ENCODE measurements at places on chromosomes 6 and 20.

DNA sequence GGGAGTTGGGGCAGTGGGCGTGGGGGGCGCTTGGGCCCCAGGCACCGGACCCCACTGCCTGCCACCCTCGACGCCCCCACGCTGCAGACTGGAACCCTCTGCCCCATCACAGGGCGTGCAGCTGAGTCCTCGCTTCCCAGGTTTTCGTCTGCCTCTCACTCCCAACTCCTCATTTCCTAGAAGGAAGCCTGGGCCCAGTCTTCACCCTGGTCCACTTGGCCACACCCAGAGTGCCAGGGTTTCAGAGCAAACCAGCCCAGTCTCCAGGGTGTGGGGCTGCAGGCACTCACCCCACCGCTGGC, 30.3 kb downstream of the FRMD1 start:
- no peak for DNase-seq

- DNase-seq, result no peak
These were observed 216.9 kb downstream of the EYA2 start for GRCh38 chr20:47111576-47111975.

- DNase-seq, result no peak
These were observed 4.8 kb upstream of the MRPS10 start for GRCh38 chr6:42222448-42222847.

DNA sequence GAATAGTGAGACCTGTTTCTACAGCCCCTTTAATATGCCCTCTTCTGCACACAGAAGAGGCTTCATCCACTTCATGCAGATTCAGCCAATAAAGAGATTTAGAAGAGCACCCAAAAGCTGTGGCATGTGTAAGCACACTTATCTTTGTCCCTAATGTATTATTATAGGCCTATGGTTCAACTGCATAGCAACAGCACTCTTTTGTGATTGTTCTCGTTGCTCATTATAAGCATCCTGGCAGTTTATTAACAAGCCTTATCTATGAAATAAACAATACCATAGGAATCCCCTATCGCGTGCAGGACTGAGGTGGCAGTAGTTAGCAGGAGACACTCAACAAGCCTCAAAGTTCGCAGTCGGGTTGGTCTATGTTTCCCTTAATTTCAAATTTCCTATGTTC, 138.5 kb upstream of the BEND6 start:
- no peak for DNase-seq

DNA sequence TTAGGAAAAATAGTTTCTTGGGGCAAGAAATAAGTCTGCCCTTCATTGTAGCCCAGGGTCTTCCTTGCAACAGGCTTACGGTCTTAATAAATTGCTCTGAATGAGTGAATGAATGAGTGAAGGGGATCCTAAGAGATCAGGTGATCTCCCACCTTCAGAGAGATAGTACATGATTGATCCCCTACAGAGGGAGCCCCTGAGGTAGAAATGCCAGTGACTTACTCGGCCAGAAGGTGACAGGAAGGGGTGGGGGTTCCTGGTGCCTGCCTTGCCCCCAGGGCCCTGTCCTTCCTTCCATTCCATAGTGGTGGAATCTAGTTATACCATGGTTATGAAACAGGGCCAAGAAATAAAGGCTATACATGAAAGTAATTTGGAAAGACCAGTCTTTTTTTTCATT, 215.3 kb upstream of the SSTR4 start:
- DNase-seq, result no peak

GRCh38 chr6:118905851-118906250, 11.9 kb downstream of the ASF1A start:
- DNase-seq, result no peak

DNA sequence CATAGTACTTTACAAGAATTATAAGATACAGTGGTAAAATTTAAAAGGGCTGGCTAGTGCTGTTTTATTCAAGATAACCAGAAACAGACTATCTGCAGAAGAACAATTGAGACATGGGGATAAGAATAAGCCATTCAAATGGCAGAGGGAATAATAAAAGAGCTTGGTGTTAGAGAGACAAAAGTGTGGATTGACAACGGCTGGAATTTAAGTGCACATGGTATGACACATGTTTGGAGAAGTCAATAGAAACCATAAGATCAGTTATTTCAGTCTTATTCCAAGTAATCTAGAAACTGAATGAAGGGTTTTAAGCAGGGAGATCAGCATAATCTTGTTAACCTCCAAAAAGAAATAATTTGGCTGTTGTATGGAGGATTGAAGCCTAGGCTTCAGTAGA, 1205.5 kb upstream of the CITED2 start:
- no peak for DNase-seq
